ENCODE measurements at places on chromosomes 13 and 19.

GRCh38 chr13:28339419-28339818, 155.5 kb downstream of the FLT1 start:
- DNase-seq = no peak

DNA sequence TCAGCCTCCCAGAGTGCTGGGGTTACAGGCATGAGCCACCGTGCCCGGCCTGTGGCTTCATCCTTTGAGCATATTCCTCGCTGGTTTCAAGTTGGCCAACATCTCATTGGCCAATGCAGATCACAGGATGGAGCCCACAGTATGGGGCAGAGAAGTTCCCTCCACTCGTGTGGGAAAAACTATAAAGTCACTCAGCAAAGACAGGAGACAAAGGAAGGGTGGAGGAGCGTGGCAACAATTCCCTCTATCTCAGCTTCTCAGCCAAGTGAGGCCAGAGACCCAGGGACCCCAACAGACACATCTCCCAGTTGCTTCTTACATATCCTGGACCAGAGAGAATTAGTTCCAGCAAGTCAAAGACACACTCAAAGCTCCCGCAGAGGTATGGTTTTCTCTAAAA, 184.6 kb upstream of the SOX1 start:
- DNase-seq = no peak

DNA sequence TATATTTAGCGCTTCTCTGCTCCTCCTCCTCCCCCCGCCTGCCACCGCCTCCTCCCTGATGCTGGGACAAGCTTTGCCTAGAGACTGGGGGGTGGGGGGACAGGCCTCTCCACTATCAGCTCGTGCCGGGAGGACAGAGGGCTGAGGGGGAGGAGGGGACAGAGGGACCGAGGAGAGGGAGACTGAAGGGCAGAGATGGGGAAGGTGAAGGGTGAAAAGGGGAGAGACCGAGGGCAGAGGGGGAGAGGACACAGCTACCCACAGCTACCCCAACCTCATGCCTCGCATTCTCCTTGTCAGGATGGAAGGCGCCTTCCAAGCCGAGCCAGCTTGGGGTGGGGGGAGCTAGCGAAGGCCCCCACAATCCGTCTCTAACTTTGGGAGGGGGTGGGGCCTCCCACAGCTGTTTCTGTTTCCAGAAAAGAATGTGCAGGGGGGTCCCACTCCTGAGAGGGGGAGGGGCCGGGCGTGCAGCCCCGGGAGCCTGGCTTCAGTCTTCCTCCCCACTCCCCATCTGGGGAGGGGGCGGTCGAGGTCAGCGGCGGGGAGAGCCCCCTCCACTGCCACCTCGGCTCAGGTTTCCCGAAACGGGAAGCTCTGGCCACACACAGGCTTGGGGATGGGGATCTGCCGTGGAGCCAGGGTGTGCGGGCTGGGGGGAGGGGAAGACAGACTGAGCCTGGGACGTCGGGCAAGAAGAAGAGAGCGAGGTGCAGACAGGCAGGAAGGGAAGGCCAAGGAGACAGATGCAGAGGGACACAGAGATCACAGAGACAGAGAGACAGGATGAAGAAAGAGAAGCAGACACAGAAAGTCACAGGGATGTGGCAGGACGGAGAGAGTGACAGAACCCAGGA, 1.6 kb downstream of the DACT3 start:
- DNase-seq = no peak

- no peak for DNase-seq
These were observed 256.5 kb downstream of the DCLK1 start for GRCh38 chr13:35874704-35875103.

- no peak for DNase-seq
These were observed 352.6 kb downstream of the ENOX1 start for GRCh38 chr13:43434191-43434590.

All from HTR-8/SVneo (cell line).